ENCODE measurements at places on chromosomes 5 and 9.
A peak's percentile ranks its signal among the peaks of the same experiment; 100 is the strongest.

DNA sequence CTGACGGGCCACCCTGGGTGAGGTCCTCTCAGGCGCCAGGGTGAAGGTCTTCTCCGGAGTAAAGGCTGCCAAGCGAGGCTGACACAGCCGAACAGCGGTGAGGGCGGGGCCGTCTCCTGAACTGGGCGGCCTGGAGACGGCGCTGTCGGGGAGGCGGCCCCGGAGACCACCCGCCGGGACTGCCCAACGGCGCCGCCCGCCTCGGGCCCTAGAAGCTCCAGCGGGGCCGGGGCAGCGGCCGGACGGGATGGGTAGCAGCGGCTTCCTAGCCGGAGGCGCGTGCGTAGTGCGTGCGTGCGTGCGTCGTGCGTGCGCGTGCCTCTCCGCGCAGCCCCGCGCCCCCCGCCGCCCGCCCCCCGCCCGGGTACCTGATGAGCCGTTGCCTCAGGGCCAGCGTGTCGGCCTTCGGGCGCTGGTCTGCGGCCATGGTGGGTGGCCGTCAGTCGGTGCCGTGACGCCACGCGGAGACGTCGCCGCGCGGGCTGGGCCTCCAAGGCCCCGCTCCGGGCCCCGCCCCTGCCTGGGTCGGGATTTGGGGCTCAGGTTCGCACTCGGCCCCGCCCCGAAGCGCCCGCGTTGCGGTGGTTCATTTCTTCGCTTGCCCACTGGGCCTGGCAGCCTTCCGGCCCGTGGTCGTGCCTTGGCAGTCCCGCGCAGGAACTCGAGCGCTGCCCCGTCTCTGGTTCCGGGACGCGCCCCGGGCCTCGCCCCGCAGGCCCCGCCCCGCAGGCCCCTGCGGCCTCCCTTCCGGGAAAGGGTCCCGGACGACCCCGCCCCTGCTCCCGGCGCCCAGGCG, at the start of gene PHYKPL:
TSS of gene PHYKPL (minus strand) at position 679 of the 796 bp plus-strand sequence. CDS start at position 427, 252 bp downstream.
- peak; percentile 65 for DNase-seq

DNA sequence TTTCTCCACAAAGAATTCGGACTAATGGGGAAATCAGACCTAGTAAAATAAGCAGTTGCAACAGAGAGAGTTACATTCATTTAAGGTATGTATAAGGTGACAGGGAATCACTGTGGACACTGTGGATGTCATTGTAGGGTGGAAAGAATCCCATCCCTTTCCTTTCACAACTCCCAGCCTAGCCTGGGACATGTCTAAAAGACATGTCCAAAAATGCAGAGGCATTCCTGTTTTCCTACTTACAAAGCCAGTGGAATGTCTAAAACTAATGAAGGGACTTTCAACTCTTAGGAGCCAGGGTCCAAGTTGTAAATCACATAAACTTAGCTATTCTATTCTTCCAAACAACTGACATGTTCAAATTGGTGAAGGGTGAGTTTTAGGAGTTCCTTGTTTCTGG, 511.0 kb downstream of the PRELID2 start:
- no peak for DNase-seq

DNA sequence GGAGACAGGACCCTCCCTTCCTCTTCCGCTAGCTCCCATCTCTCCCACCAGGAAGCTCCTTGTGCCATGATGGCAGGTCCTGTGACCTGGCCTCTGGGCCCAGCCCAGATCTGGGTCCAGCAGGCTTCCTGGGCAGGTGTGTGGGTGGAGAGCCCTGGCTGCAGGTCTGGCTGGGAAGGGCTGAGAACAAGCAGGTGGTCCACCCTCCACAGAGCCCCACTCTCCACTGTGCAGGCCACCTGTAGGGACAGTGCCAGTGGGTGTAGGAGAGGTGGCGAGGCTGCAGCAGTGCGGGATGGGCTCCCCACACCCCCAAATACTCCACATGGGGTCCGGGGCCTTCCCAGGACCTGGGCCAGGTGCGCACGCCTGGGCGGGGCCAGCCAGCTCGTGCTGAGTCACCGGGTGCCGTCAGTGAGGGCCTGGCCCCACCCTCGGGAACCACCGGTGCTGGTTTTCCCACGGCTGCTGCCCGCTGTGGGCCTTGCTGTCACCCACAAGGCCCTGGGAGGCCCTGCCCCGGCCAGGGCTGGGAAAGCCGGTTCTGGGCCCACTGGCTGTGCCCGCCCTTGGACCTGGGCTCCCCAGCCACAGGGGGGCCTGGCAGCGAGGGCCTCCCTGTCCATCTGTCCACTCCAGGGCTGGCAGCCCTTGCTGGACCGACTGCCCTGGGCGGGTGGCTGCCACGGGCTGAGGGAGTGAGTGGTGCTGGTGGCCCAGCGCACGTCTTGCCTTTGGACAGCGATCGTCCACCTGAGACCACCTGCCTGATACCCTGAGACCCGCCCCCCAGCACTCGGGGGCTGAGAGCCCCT, 9.3 kb upstream of the NRARP start:
- DNase-seq, result no peak

DNA sequence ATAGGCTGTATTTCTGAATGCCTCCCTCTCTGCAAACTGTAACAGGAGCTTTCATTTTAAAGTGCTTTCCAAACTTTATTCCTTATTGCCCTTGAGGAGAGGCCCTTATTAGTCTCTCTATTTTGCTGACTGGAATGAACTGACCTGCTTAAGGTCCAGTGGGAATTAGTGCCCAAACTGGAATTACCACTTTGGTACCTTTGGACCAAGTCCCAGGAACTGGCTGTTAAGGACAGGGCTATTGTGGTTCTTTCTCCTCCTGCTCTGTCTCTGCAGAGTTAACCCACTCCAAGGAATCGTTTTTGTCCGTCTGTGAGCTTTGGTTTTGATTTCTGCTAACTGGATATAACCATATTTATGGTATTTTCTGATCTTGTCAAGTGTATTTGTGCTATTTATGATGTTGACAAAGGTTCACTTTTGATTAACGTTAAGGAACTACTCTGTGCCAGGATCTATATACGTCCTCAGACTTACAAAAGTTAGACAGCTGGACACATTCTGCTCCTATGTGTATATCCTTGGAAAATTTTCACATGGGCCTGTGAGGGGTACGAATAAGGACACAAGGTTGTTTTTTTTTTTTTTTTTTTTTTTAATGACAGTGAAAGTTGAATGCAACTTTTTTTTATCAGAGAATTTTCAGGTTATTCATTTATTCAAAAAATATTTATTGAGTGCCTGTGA, 189.1 kb upstream of the ANKRD55 start:
- no peak for DNase-seq

GRCh38 chr9:98503867-98504266, 204.9 kb downstream of the GABBR2 start:
- no peak for DNase-seq

- DNase-seq, result no peak
Measured at GRCh38 chr5:92909602-92909962, 671.4 kb downstream of the NR2F1-AS1 start.

DNA sequence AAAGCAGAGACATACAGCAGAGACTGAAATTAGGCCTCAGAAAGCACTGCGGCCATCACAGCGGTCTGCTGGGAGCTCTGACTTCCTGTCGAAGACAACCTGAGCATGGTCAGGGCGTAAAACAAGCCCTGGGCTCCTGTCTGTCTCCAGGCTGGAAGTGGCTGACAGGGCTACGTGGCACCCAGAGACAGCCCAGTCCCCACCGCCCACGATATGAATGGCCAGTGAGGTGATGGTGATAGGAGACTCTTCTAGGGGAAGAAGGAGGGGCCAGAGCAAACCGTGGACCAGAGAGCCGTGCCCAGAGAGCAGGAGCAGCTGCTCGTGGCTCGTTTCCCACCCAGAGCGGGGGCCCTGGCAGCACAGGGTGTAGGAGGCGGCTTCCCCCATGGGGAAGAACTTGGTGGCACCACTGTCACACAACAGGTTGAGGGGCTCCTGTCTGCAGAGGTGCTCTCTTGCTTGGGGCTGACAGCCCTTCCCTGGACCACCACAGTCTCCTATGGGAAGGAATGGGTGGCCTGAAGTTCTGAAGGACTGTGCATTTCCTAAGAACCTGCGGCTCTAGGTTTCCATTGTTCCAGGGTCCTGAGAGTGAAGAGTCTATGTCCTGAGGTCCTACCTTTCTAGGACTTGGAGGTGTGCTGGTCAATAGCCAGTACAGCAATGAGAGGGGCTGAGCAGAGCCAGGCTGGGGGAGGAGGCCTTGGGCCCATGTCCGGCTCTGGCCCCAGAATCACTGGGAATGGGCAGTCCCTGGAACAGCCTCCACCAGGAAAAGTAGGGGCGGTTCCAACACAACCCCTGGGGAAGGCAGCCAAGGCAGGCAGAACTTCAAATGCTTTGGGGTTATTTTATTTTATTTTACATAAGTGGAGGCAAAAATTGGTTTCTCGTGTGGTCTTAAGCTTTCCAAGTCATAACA, 56.4 kb downstream of the BARX1 start:
- DNase-seq, result no peak

- peak; percentile 57 for DNase-seq
Measured at GRCh38 chr5:139482050-139482889, at the start of gene STING1. Gene STING1 (minus strand): TSS chr5:139482758. CDS start chr5:139481704, 1,054 bp downstream.

DNA sequence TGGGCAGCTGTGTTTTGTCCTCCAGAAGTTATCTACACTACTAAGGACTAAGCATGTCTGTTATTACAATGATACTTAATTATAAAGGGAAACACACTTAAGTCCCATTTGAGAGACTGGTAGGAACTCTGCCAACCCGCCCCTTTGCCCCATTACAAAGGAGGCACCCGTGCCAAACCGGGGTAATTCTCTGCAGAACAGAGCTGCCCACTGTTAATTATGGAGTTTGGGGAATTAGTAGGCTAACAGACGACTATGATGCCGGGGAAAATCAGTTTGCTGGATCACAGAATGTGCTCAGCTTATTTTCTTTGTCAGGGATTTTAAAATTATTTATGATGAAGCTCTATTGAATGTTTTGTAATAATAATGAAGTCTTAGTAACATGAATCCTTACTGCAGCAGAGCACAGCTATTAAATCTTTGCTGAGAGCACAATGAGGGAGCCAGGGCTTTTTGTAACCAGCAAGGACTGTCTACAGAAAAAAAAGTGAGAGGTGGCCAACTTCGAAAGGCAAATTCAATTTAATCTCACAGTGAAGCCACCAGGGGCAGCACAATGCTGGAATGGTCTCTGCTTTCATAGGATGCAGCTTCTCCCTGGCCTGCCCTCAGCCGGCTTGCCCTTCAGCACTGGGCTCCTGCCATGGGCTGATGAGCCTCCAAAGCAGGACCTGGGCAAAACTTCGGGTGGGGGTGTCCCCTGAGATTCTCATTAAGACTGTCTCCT, 134.5 kb downstream of the GNAQ start:
- no peak for DNase-seq

DNA sequence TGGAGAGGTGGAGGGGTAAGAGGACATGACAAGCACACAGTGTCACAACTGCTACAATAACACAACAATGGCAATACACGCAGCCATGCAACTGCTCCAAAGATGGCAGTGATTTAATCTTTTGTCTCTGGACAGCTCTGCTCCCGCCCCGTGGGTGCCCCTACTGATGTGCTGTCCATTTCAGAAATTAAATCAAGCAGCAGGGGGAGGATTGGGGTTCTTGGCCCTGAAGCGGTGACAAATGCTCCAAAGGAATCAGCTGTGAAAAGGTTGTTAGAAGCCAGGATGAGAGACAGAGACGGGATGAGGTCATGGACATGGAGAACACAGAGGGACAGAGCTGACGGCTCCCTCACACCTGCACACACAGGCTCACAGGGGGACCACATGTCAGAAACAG, 22.6 kb downstream of the CNTFR start:
- no peak for DNase-seq

DNA sequence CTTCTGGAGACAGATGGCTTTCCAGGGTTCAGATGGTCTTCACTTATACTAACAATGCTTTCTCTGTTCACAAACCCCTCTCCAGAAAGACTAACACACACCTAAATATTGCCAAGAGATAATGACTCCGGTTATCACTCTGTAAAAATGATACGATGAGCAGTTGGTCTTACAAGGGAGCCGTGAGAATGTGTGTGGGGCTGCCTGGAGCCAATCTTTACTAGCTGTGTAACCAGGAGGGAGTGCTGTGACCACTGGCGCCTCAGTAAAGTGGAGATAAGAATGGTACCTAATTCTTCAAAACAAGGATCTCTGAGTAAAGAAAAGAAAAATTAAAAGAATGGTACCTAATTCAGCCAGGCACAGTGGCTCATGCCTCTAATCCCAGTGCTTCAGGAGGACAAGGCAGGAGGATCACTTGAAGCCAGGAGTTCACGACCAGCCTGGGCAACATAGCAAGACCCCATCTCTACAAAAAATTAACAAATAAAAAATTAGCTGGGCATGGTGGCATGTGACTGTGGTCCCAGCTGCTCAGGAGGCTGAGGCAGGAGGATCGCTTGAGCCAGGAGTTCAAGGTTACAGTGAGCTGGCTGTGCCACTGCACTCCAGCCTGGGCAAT, 39.9 kb upstream of the IL17B start:
- no peak for DNase-seq

GRCh38 chr5:173340984-173341383, 12.8 kb upstream of the STC2 start:
- no peak for DNase-seq

GRCh38 chr5:97071101-97071500, 71.3 kb downstream of the LIX1 start:
- no peak for DNase-seq

DNA sequence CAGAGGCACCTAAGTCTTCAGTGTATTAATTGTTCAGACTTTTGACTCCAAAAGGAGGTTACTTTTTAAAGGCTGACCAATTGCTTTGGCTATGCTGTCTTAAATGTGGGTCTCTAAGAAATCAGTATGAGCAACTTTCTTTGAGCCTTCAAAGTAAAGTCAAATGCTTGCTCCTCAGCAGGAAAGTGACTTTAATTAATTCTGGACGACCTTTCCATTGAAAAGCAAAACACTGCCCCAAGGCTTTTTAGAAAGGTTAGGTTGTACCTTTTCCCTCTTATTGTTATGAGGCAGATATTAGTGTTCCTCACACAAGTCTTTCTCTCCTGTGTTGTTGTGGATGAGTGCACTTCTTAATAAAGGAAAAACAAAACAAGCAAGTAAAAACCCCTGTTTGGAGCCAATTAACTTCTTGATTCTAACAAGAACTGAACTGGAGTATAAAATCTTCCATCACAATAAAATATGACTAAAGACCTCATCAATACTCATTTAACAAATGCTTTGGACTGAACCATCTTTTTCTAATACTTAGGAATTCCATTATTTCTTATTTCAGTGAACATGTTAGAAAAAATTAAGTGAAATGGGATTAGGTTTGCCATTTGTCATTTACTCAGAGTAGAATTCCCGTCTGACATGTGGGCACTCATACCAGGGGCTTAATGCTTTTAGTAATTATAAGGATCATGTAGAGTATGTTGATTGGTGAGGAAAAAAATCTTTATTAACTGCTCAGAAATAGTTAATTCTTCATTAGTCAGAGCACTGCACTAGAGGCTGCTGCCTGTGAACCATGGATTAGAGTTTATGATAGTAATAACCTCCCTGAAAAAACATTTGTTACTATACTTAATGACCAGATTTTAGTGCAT, 159.1 kb upstream of the ZNF608 start:
- DNase-seq, result no peak

GRCh38 chr5:53063791-53064190, 45.8 kb downstream of the MOCS2 start:
- DNase-seq, result no peak

DNA sequence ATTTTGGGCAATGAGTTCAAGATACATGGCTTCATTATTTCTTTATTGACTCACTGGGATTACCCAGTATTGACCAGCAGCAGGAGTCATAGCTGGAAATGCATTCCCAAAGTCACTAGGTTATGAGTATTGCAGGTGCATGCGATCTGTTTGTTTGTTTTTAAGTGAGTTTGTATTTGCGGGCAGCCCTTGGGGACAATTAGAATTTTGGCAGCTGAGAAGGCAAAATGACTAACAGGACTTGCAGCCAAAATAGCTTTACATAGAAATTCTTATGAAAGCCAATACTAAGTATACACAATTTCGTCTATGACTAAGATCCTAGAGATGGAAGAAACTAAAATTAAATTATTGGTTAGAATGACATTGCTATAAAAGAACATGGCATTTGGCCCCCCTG, 18.1 kb upstream of the RGMB start:
- no peak for DNase-seq
